ENCODE measurements at places on chromosomes 4 and X.

DNA sequence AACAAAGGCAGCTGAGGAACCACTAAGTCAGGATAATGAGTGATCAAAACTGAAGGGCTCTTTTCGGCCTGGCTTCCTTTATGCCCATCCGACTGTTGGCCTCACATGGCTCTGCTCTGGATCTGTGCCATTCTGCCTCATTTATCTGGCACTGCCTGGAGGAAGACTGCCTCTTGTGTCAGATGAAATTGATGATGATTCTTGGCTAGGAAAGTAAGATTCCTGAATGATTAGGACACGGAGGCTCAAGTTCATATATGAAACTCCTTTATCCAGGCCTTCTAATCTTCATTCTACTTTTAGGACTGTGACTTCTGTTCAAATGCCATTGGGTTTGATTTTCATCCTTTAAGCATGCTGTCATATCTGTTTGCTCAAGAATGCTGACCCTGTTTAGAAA, 475.4 kb upstream of the RPS6KA3 start:
- no peaks in the 10 kb centered on the region for H3K36me3 ChIP-seq
- no peaks in the 10 kb centered on the region for H3K4me1 ChIP-seq
- H3K27me3 ChIP-seq, result no peaks in the 10 kb centered on the region
- peak; percentile 56 for DNase-seq
- no peak overlapping the region for H3K4me3 ChIP-seq
- H3K27ac ChIP-seq, result no peak overlapping the region

GRCh38 chr4:4752025-4752424, 107.4 kb upstream of the MSX1 start:
- H3K27me3 ChIP-seq, result no peaks in the 10 kb centered on the region
- H3K27ac ChIP-seq, result no peak overlapping the region
- H3K4me1 ChIP-seq, result peaks cover 17% of the 10 kb centered on the region

DNA sequence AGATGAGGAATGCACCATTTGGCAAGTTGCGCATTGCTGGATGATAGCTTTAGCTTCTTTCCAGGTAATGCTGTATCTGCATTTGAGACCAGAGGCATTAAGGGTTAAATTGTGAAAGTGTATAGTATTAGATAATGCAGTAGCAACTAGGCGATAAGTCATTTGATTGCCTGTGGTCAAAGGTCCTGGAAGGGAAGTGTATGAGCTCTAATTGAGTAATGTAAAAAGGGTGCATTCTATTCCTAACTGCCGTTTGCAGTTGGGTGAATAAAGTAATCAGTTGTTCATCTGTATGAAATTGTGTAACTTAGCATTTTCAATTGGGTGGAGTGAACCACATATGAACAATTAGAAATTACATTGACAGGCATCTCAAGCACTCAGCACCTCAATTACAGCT, 54.5 kb upstream of the WDR1 start:
- no peaks in the 10 kb centered on the region for H3K27me3 ChIP-seq
- peaks cover 43% of the 10 kb centered on the region for H3K4me1 ChIP-seq
- H3K4me3 ChIP-seq, result no peak overlapping the region
- H3K36me3 ChIP-seq, result no peaks in the 10 kb centered on the region
- peak overlapping the region; percentile 95 for H3K27ac ChIP-seq

DNA sequence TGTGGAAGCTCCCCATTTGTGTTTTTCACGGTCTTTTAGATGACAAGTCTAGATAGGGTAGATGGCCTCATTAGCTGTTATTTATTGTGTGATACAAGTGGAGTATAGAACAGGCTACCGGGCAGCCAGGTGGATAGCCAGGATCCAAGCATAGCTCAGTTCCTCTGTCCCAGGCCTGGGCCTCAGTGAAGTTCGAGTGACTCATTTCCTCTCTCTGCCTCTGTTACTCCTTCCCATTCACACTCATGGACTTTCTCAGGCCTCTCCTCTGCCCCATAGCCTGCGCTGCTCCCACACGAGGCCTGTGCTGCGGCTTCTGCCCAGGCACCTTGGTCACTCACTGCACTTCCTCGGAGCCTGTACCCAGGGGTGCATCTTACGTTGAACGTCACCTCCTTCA, 54.5 kb downstream of the TENM3 start:
- no peak overlapping the region for H3K4me3 ChIP-seq
- no peak overlapping the region for H3K27ac ChIP-seq
- no peak for DNase-seq
- H3K36me3 ChIP-seq, result no peaks in the 10 kb centered on the region

DNA sequence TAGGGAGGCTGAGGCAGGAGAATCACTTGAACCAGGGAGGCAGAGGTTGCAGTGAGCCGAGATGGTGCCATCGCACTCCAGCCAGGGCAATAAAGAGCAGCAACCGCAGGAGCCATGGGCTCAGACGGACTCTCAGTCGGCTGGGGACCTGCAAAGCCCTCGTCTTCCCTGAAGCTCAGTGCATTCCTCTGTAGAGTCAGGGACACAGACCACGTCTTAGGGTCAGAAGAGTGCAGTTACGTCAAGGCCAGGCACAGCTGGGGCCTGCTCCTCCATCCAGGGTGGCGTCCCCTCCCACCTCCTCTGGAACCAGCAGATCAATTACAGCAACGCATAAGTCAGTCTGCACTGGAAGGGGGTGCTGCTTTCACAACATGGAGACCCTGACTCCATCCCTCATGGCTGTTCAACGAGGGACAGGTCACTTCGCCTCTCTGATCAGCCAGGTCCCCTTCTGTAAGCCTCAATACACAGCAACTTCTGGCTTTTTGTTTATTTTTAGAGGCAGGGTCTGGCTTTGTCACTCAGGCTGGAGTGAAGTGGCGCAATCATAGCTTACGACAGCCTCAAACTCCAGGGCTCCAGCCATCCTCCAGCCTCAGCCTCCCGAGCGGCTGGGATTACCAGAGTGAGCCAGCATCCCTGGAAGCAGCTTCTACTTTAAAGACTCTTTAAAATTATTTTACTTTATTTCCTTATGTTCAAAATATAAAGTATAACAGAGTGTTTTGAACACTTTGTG, 76.4 kb downstream of the ZFYVE28 start:
- no peak overlapping the region for H3K27ac ChIP-seq
- no peaks in the 10 kb centered on the region for H3K27me3 ChIP-seq
- H3K4me1 ChIP-seq, result no peaks in the 10 kb centered on the region
- no peaks in the 10 kb centered on the region for H3K36me3 ChIP-seq

DNA sequence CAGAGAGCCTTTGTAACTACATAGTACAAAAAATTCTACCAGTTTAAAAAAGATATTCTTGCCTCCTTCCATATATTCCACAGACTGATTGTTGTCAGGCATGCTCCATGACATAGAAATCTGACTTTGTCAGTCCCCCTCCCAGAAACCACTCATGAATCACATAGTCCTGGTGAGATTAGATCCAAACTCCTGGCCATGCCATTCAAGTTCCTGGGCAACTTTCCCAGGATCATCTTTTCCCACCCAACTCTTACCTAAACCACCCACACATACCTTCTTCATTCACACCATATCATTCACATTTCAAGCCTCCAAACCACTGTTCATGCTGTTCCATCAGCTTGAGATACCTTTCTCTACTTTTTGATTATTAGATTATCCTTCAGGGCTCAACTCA, 46.4 kb downstream of the SLC16A2 start:
- no peaks in the 10 kb centered on the region for H3K4me1 ChIP-seq
- H3K27ac ChIP-seq, result no peak overlapping the region
- no peaks in the 10 kb centered on the region for H3K27me3 ChIP-seq
- DNase-seq, result no peak
- H3K4me3 ChIP-seq, result no peak overlapping the region

- peak; percentile 48 for DNase-seq
- H3K27ac ChIP-seq, result no peak overlapping the region
- no peaks in the 10 kb centered on the region for H3K4me1 ChIP-seq
- no peaks in the 10 kb centered on the region for H3K36me3 ChIP-seq
- H3K27me3 ChIP-seq, result no peaks in the 10 kb centered on the region
Observed at GRCh38 chrX:110915111-110915510, 119.5 kb upstream of the CHRDL1 start.

DNA sequence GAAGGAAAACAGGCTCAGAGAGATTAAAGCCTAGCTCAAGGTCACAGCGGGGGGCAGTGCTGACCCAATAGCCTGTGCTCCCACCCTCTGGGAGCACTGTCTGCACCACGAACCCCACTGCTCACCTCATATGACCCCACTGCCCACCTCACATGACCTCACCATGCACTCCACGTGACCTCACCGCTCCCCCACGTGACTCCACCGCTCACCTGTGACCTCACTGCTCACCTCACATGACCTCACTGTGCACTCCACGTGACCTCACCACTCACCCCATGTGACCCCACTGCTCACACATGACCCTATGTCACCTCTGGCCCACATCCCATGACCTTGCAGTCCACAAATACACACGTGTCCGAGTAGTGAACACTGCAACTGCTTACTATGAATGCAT, 55.4 kb downstream of the ACOX3 start:
- DNase-seq, result no peak
- H3K4me1 ChIP-seq, result peaks cover 22% of the 10 kb centered on the region
- no peak overlapping the region for H3K27ac ChIP-seq

DNA sequence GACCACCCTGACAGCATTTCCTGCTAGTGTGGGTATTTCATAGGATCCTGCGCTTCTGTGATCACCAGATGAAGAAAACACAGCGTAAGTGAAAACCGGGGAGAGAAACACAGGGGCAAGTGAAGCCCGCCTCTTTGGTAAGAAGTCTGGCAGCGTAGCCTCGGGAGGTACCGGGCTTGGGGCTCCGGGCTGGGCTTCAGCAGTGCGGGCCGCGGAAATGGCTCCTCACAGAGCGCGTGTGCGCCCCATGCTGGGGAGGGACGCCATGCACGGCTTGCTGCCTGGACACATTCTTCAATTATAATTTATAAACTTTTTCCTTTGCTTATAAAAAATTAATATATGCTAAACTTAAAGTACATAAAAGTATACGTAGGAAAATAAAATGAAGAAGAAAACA, 151.5 kb downstream of the AFAP1 start:
- no peak for DNase-seq
- peaks cover 18% of the 10 kb centered on the region for H3K36me3 ChIP-seq
- no peaks in the 10 kb centered on the region for H3K27me3 ChIP-seq
- no peak overlapping the region for H3K27ac ChIP-seq

- no peak overlapping the region for H3K27ac ChIP-seq
- H3K4me3 ChIP-seq, result no peak overlapping the region
- no peak for DNase-seq
- no peaks in the 10 kb centered on the region for H3K4me1 ChIP-seq
- no peaks in the 10 kb centered on the region for H3K27me3 ChIP-seq
Observed at GRCh38 chr4:148692242-148692641, 250.0 kb upstream of the NR3C2 start.

- H3K27me3 ChIP-seq, result no peaks in the 10 kb centered on the region
- no peak overlapping the region for H3K27ac ChIP-seq
- DNase-seq, result no peak
- no peaks in the 10 kb centered on the region for H3K36me3 ChIP-seq
Observed at GRCh38 chr4:130044788-130045531, 949.0 kb downstream of the C4orf33 start.

DNA sequence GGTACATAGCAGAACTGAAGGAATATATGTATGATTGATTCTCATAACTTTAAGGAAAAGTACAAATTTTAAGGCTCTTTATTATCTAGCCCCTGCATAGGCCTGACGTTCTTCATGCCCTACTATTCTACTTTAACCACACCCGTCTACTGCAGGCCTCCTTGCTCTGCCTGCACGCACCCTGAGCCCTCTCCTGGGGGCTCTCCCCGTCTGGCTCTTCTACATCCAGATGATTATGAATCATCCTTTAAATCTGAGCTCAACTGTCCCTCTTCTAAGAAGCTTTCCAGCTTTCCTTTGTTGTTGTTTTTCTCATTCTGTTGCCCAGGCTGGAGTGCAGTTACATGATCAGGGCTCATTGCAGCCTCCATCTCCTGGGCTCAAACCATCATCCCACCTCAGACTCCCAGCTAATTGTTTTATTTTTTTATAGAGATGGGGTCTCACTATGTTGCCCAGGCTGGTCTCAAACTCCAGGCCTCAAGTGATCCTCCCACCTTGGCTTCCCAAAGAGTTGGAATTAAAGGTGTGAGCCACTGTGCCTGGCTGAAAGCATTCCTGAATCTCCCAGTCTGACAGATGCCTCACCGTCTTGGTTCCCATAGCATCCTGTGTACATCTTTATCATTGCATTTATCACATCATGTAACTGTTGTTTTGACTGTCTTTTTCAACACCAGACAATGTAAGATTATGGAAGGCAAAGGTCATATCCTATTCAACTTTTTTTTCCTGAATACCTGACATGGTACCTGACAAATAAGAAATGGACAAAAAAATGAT, 89.2 kb downstream of the WDFY3 start:
- H3K4me3 ChIP-seq, result no peak overlapping the region
- H3K4me1 ChIP-seq, result peaks cover 8% of the 10 kb centered on the region
- H3K27me3 ChIP-seq, result no peaks in the 10 kb centered on the region
- peak overlapping the region; percentile 4 for H3K27ac ChIP-seq
- peak; percentile 80 for DNase-seq

GRCh38 chr4:58514299-58514698, 1404.1 kb upstream of the IGFBP7 start:
- DNase-seq, result no peak
- no peak overlapping the region for H3K4me3 ChIP-seq
- H3K27me3 ChIP-seq, result no peaks in the 10 kb centered on the region

DNA sequence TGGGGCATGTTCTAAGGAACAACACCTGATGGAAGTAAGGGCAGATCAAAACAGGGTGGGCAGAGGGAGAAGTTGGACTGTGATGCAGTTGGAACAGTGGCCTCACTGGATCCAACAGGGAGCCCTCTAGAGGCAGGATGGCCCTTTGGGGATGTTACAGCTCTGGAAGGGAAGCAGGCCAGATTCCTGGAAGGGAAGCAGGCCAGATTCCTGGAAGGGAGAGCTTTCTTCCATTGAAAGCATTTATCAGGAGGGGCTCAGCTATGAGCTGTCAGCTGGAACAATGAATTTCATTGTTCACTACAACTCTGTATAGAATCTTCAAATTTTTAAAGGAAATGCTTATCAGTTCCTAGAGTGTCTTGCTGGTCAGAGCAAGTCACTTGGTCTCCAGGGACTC, 17.7 kb downstream of the IL15 start:
- H3K4me1 ChIP-seq, result no peaks in the 10 kb centered on the region
- DNase-seq, result peak; percentile 32
- H3K27me3 ChIP-seq, result no peaks in the 10 kb centered on the region
- no peak overlapping the region for H3K4me3 ChIP-seq
- H3K36me3 ChIP-seq, result no peaks in the 10 kb centered on the region

GRCh38 chr4:150600812-150601445, 19.0 kb downstream of the MAB21L2 start:
- no peak for DNase-seq
- no peaks in the 10 kb centered on the region for H3K27me3 ChIP-seq
- H3K4me3 ChIP-seq, result no peak overlapping the region

- H3K4me3 ChIP-seq, result no peak overlapping the region
- DNase-seq, result no peak
- H3K27ac ChIP-seq, result no peak overlapping the region
- no peaks in the 10 kb centered on the region for H3K27me3 ChIP-seq
Observed at GRCh38 chr4:113013751-113014150, 35.7 kb upstream of the ANK2 start.
